ENCODE measurements at places on chromosomes 4 and X. TPM values are rescaled to one million over a fixed set of nuclear protein-coding genes. Genes with fewer than 3 reads are reported as not detected.

The CHRNA9 gene
- total RNA-seq, result not detected

The USO1 gene
- total RNA-seq, result 84.3 TPM

The CXCR3 gene
- not detected for total RNA-seq

The ARHGEF38 gene
- total RNA-seq, result not detected

The JADE3 gene
- total RNA-seq, result 6.3 TPM

The SPATA4 gene
- 0.55 TPM for total RNA-seq

The C4orf17 gene
- total RNA-seq, result not detected

The TIGD4 gene
- total RNA-seq, result 0.22 TPM

The RPS6KA6 gene
- 0.41 TPM for total RNA-seq

The ETDA gene
- not detected for total RNA-seq

- H3K27ac ChIP-seq, result no peak overlapping the region
- H3K27me3 ChIP-seq, result no peaks in the 10 kb centered on the region
- H3K4me3 ChIP-seq, result no peak overlapping the region
- no peaks in the 10 kb centered on the region for H3K4me1 ChIP-seq
- DNase-seq, result no peak
Observed at GRCh38 chr4:71570492-71570891, 213.4 kb downstream of the GC start.

DNA sequence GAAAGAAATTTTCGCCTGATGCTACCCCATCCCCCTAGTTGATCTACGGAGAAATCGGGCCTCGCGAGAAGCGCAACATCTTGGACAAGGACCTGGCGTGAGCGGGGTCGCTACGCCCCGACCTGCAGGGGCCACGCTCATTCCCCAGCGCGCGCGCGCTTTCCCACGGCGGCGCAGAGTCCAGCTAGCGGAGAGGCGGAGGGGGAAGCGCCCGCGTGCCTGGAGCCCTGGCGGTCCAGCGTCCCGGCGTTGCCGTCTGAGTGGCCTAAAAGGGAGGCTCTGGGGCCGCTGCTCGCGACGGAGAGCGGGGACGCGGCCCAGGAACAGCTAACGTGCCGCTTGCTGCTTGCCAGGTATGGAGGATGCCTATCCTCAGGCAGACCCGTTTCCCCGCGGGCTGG, 6.0 kb upstream of the SOX3 start:
- H3K36me3 ChIP-seq, result no peaks in the 10 kb centered on the region
- no peak overlapping the region for H3K27ac ChIP-seq
- no peak overlapping the region for H3K4me3 ChIP-seq
- peaks cover 5% of the 10 kb centered on the region for H3K4me1 ChIP-seq
- peaks cover 90% of the 10 kb centered on the region for H3K27me3 ChIP-seq

GRCh38 chr4:15390494-15390893, 37.3 kb upstream of the C1QTNF7 start:
- peaks cover 2% of the 10 kb centered on the region for H3K4me1 ChIP-seq
- no peaks in the 10 kb centered on the region for H3K36me3 ChIP-seq
- no peak overlapping the region for H3K27ac ChIP-seq
- no peak overlapping the region for H3K4me3 ChIP-seq
- no peaks in the 10 kb centered on the region for H3K27me3 ChIP-seq

GRCh38 chr4:67988991-67989390, 25.7 kb upstream of the TMPRSS11A start:
- DNase-seq, result no peak
- no peaks in the 10 kb centered on the region for H3K36me3 ChIP-seq
- H3K4me1 ChIP-seq, result no peaks in the 10 kb centered on the region
- no peak overlapping the region for H3K4me3 ChIP-seq
- no peaks in the 10 kb centered on the region for H3K27me3 ChIP-seq
- H3K27ac ChIP-seq, result no peak overlapping the region

DNA sequence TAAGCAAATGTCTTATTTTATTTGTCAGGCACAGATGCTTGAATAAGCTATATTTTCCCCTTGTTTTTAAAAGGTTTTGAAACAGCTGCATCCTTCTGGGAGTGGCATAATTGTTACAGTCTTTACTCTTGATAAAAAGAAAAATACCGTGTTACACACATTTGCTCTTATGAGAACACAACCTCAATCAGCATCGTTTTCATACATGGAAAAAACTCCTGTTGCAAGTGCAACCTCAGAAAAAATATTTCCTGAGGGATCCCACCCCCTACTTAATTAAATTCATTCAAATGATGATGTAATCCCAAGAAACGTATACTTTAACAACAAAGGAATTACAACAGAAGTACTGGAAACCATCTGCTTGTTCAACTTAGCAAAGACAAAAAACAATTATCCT, 58.6 kb downstream of the SMAD1 start:
- H3K36me3 ChIP-seq, result peaks cover 13% of the 10 kb centered on the region
- H3K27me3 ChIP-seq, result no peaks in the 10 kb centered on the region
- H3K4me3 ChIP-seq, result no peak overlapping the region
- H3K4me1 ChIP-seq, result peaks cover 49% of the 10 kb centered on the region
- H3K27ac ChIP-seq, result peak overlapping the region; percentile 57

- H3K27me3 ChIP-seq, result peaks cover 45% of the 10 kb centered on the region
- H3K4me3 ChIP-seq, result no peak overlapping the region
- H3K4me1 ChIP-seq, result peaks cover 23% of the 10 kb centered on the region
- no peak for DNase-seq
- H3K27ac ChIP-seq, result no peak overlapping the region
Observed at GRCh38 chr4:6548882-6549230, 26.1 kb upstream of the MAN2B2 start.

DNA sequence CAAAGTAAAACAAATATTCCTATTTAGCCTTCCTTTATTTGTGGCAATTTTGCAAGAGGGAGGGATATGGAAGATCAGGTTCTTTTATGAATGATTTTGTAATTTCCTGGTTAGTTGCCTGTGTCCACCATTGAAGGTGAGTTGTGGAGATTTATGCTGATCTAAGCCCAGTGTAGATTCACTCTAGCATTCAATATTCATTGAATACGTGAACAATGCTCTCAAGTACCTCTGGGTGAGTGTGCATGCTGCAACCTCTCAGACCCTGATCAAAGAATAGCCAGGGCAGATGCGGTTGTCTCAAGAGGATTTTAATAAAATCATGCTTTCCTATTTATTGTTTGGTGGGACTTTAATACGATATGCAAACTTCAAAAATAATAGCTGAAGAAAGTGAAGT, 628.4 kb downstream of the SPRY1 start:
- H3K36me3 ChIP-seq, result no peaks in the 10 kb centered on the region
- H3K27me3 ChIP-seq, result no peaks in the 10 kb centered on the region
- H3K27ac ChIP-seq, result no peak overlapping the region
- no peak overlapping the region for H3K4me3 ChIP-seq
- peaks cover 29% of the 10 kb centered on the region for H3K4me1 ChIP-seq

GRCh38 chrX:107467271-107467670, 17.8 kb downstream of the FRMPD3 start:
- no peak overlapping the region for H3K27ac ChIP-seq
- no peak overlapping the region for H3K4me3 ChIP-seq
- DNase-seq, result no peak

DNA sequence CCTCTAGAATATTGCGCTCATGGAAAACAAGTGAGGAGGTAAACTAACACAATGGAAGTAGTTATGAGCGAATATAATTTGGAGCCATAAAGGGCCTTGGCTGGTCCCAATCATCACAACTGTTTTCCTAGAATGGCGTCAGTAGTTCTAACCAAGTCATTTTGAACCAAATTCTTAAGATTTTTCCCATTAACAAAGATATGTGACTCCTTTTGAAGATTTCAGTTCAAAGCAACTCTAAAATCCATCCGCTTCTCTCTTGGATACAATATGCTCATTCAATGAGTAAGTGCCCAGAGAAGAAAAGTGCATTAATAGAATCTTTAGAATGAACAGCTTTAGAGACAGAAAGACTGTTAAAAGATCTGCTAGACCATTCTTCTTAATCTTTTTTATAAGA, 19.6 kb upstream of the MYOZ2 start:
- peaks cover 9% of the 10 kb centered on the region for H3K36me3 ChIP-seq
- H3K27me3 ChIP-seq, result no peaks in the 10 kb centered on the region
- no peak overlapping the region for H3K27ac ChIP-seq
- DNase-seq, result no peak
- H3K4me1 ChIP-seq, result peaks cover 37% of the 10 kb centered on the region
- no peak overlapping the region for H3K4me3 ChIP-seq

GRCh38 chr4:88382621-88383020, 4.0 kb downstream of the HERC6 start:
- peaks cover 21% of the 10 kb centered on the region for H3K36me3 ChIP-seq
- H3K27ac ChIP-seq, result peak overlapping the region; percentile 40
- no peaks in the 10 kb centered on the region for H3K27me3 ChIP-seq
- H3K4me3 ChIP-seq, result no peak overlapping the region

DNA sequence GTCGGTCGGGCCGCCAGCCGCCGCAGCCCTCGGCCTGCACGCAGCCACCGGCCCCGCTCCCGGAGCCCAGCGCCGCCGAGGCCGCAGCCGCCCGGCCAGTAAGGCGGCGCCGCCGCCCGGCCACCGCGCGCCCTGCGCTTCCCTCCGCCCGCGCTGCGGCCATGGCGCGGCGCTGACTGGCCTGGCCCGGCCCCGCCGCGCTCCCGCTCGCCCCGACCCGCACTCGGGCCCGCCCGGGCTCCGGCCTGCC, 213 bp downstream of the NFKB1 start:
- peak overlapping the region; percentile 98 for H3K27ac ChIP-seq
- H3K27me3 ChIP-seq, result no peaks in the 10 kb centered on the region
- no peaks in the 10 kb centered on the region for H3K36me3 ChIP-seq
- peaks cover 62% of the 10 kb centered on the region for H3K4me1 ChIP-seq

DNA sequence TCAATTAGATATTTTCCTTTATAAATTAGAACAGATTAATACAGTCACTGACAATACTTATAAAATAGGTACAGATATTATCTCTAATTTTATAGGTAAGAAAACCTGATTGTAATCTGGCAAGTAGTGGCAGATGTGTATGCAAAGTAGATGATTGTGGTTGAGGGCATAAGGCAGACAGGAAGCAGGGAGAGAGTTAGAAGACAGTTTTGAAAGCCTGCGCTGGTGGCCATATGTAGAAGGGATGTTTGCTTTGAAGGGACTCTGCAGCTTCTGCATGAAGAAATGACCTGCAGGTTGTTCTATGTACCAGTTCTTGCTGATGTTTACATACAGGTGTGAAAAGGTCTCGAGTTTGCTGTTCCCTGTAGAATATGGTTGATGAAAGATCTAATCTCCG, 416.3 kb upstream of the SLIT2 start:
- H3K27ac ChIP-seq, result no peak overlapping the region
- no peaks in the 10 kb centered on the region for H3K27me3 ChIP-seq
- no peak for DNase-seq

GRCh38 chr4:183201331-183201730, 102.3 kb downstream of the WWC2 start:
- no peak overlapping the region for H3K27ac ChIP-seq
- H3K4me1 ChIP-seq, result peaks cover 25% of the 10 kb centered on the region
- no peak for DNase-seq
- no peaks in the 10 kb centered on the region for H3K27me3 ChIP-seq
- H3K4me3 ChIP-seq, result no peak overlapping the region

DNA sequence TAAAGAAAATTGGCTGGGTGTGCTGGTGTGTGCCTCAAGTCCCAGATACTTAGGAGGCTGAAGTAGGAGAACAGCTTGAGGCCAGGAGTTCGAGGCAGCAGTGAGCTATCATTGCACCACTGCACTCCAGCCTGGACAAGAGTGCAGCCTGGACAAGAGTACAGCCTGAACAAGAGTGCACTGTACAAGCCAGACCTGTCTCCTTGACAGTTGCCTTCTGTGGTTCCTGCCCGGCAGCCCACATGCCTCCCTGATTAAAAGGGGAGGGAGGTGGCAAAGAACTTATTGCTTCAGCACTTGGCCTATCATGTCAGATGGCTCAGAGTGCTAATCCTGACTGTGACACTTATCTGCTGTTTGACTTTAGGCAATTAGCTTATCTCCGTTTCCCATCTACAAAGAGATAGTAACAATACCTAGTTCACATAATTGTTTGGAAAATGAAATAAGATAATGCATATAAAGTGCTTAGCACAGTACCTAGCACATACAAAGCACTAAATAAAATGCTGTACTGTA, 249.1 kb downstream of the DCLK2 start:
- H3K4me1 ChIP-seq, result no peaks in the 10 kb centered on the region
- no peak for DNase-seq
- no peak overlapping the region for H3K27ac ChIP-seq
- H3K36me3 ChIP-seq, result no peaks in the 10 kb centered on the region
- no peak overlapping the region for H3K4me3 ChIP-seq

DNA sequence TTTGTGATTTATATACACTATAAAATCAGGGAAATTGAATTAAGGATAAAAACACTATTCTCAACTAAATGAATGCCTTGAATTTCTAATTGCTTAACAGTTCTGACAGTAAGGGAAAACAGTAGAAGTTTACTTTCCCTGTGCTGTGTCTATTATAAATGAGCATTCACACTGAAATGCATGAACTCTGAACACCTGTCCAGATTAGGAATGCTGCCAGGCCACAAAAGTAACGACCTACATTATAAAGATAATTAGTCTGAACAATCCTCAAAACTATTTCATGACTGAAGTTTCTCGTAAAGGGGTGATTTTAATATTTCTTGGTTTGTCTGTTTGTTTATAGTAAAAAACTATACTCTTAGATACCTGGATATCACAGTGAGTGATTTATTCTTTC, 2.0 kb downstream of the NDST3 start:
- H3K27me3 ChIP-seq, result peaks cover 71% of the 10 kb centered on the region
- H3K4me1 ChIP-seq, result peaks cover 13% of the 10 kb centered on the region
- DNase-seq, result no peak

DNA sequence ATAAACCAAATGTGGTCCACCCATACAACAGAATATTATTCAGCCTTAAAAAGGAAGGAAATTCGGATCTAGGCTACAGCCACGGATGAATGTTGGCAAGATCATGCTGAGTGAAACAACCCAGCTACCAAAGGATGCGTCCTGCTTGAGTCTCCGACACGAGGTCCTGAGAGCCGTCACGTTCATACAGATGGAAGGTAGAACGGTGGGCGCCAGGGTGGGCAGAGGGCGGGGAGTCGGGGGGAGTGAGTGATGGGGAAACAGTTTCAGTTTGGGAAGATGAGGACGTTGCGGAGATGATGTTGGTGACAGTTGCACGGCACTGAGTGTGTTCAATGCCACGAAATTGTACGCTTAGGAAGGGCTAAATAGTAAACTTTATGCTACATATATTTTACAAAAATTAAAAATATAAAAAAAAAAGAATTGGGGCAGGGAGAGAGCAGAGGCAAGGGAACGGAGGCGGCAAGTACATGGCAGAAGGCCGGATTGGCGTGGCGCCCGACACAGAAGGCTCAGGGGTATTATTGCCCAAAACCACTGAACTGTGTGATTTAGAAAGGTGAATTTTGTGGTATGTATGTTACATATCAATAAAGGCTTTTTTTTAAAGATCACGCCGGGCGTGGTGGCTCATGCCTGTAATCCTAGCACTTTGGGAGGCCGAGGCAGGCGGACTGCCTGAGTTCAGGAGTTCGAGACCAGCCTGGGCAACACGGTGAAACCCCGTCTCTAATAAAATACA, 14.8 kb upstream of the MXD4 start:
- H3K4me3 ChIP-seq, result no peak overlapping the region
- DNase-seq, result no peak
- no peaks in the 10 kb centered on the region for H3K27me3 ChIP-seq
- H3K27ac ChIP-seq, result no peak overlapping the region
- no peaks in the 10 kb centered on the region for H3K36me3 ChIP-seq

DNA sequence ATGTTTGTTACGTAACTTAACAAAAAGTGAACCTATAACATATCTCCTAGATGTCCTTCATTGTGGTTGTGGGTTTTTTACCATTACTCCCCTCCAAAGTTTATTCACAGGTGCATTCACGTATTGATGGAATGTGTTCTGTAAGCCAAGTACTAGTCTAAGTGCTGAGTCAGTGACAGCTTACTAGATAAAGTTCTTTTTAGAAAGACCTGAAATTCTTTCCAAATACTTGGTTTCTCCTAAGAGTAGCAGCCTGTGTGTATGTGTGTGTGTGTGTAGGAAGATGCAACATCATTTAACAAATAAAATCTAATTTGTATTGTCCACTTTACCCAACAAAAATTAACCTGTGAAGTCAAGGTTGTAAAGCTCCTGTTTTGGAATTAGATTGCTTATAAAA, 22.1 kb downstream of the NAP1L5 start:
- no peaks in the 10 kb centered on the region for H3K27me3 ChIP-seq
- no peak overlapping the region for H3K4me3 ChIP-seq
- H3K36me3 ChIP-seq, result peaks cover 60% of the 10 kb centered on the region
- no peak for DNase-seq
- H3K4me1 ChIP-seq, result no peaks in the 10 kb centered on the region

All from left ventricle myocardium inferior (tissue), 1 donor.